NCI-H1417 (cell line): ENCODE measurements at places on chromosomes 7 and 10.

DNA sequence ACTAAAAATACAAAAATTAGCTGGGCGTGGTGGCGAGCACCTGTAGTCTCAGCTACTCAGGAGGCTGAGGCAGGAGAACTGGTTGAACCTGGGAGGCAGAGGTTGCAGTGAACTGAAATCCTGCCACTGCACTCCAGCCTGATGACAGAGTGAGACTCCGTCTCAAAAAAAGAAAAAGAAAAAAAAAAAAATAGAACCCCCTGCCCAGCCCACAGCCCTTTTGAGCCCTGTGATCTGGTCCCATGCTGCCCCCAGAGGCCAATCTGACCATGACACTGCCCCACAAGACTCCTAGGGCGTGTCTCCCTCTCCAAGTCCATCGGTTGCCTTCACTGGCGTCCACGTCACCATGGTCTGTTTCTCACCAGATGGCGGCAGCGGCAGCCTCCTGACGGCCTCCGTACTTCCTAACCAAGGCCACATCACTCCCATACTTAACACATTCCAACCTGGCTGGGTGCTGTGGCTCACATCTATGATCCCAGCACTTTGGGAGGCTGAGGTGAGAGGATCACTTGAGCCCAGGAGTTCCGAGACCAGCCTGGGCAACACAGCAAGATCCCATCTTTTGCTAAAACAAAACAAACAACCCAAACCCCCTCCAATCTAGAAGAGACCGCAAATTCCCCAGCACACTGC, 18.0 kb downstream of the STX1A start:
- DNase-seq = no peak

- no peak for DNase-seq
Observed at GRCh38 chr10:107994621-107995270, 830.2 kb upstream of the SORCS1 start.

- DNase-seq = no peak
Observed at GRCh38 chr7:148394582-148394981, 196.0 kb upstream of the C7orf33 start.

- DNase-seq = no peak
Observed at GRCh38 chr10:93715345-93715744, 13.0 kb upstream of the FRA10AC1 start.

DNA sequence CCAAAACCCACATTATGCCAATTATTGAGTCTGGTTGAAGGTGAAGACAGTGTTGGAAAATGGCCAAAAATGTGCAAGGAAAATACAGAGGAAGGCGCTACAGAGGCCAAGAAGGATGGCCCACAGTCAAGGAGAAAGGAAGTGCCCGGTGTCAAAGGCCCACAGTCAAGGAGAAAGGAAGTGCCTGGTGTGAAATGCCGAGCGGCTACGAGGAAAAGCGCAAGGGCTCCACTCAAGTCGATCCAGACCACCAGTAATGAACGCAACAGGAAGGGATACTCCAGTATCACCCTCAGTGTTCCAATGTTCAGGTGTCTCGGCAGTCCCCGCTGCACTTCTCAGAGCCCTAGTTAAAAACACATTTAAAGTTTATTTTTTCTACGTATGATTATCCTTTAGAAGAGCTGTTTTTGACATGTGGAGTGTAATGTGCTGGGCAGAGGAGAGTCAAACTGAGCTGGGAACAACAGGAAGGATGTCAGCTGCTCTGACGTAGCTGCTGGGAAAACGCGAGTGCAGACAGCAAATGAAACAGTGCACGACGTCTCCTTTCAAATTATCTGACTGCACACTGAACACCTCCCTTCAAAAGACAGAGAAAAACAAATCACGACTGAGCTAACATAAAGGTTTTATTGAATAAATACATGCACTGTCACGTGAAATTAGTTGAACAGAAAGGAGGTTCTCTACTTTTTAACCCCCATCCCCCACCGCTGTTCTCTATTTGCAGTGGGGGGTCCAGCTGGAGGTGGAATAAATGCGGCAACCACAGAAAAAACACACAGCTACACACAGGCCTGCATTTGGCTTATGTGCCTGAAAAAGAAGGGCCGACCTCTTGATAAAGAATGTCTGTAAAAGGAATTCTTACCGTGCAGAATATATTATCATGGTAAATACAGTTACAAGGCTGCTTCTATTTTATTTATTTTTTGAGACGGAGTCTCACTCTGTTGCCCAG, 26.1 kb upstream of the NCAPG2 start:
- no peak for DNase-seq

DNA sequence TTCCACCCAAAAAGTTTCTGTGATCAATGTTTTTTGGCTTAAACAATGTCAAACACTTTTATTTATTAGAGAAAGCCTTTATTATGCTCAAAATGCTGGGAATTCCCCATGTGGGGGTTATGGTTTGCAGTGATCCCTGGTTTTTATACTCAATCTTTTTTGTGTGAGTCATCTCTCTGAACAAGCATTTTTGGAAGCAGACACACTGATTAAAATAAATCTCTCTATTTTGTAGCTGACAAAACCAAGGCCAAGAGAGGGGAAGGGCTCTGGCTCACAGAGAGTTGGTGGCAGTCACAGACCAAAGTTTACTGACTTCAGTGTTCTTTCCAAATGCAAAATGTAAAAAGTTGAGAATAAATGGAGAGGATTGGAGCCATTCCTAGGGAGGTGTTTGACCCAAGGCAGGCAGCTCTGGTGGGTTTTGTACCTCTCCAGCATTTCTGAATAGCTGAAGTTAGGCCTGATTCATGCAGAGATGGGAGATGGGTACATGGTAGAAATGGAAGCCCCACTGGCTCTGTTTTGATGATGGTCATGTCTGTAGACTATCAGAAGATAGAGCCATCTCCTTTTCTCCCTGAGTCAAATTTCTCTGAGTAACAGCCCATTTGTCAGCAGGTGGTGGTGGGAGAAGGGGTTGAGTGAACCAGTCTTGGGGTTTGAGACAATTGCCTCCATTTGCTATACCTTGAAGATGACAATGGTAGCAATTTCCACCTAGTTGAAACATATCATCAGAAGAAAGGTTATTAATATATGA, 45.4 kb upstream of the NAMPT start:
- no peak for DNase-seq

- DNase-seq = no peak
Observed at GRCh38 chr7:4707217-4707741, 25.2 kb downstream of the FOXK1 start.
